Stimulated activated CD4-positive, alpha-beta T cell treated with anti-CD3 and anti-CD28 coated beads, Interleukin-1b, Interleukin-23, amount 100 ng/mL, for 4 hours (primary cell): ENCODE measurements at places on chromosomes 16 and 17.
A peak's percentile ranks its signal among the peaks of the same experiment; 100 is the strongest.

GRCh38 chr17:75807861-75808260 is 23.3 kb downstream of the UNK start:
- DNase-seq, result no peak

GRCh38 chr16:75064403-75065148 is 52.0 kb downstream of the LDHD start:
- DNase-seq, result peak; percentile 15

GRCh38 chr17:42340691-42341127 is 47.5 kb downstream of the STAT3 start:
- peak; percentile 14 for DNase-seq

- DNase-seq, result no peak
Measured at GRCh38 chr17:42348104-42348503, 40.1 kb downstream of the STAT3 start.

- no peak for DNase-seq
Measured at GRCh38 chr17:76914937-76915336, 46.7 kb downstream of the MGAT5B start.

- no peak for DNase-seq
Measured at GRCh38 chr16:79264237-79265109, 336.1 kb downstream of the MAF start.
